ENCODE measurements at places on chromosomes 7 and 10.

DNA sequence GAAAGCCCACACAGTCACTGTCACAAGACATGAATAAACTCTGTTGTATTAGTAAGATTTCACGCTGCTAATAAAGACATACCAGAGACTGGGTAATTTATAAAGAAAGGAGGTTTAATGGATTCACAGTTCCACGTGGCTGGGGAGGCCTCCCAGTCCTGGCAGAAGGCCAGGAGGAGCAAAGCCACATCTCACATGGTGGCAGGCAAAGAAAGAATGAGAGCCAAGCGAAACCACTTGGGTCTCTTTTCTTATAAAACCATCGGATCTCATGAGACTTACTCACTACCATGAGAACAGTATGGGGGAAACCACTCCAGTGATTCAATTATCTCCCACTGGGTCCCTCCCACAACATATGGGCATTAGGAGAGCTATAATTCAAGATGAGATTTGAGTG, 110.2 kb downstream of the ST8SIA6 start:
- DNase-seq = no peak

- DNase-seq = no peak
These were observed 3.5 kb upstream of the GSTK1 start for GRCh38 chr7:143259765-143260164.

DNA sequence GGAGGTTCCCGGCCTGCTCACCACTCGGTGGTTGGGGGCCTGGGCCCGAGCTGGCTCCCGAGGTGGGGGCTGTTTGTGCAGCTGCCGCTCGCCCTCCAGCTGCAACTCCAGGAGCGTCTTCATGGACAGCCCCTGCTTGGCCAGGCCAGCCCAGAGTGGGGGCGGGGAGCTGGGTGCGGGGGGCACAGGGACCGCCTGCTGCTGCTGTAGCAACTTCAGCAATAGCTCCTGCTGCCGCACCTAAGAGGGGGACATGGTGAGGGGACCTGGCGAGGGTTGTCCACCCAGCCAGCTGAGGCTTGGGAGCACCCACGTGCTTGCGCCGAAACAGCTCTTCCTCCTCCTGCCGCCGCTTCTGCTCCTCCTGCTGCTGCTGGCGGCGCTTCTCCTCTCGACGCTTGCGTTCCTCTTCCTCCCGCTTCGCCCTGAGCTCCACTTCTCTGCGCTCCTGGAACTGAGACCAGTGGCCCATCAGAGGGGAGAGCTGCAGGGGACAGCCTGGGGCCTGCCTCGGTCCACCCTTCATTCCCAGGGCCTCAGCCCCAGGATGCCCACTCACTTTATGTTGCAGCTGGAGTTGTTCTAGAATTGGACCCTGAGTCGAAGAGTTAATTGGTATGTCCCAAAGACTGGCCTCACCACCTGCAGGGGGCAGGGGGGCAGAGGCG, 9.6 kb downstream of the GNB2 start:
- no peak for DNase-seq

GRCh38 chr7:145862212-145862611, 254.4 kb upstream of the CNTNAP2 start:
- no peak for DNase-seq

- no peak for DNase-seq
These were observed 22.5 kb upstream of the ADRB1 start for GRCh38 chr10:114021154-114021553.

All from MM.1S (cell line).